MCF 10A (cell line): ENCODE measurements at places on chromosomes 7 and 10. TPM values are rescaled to one million over a fixed set of nuclear protein-coding genes. Genes with fewer than 3 reads are reported as not detected.

- no peak overlapping the region for H3K27ac ChIP-seq
- no peak overlapping the region for H3K4me3 ChIP-seq
- H3K27me3 ChIP-seq: no peaks in the 10 kb centered on the region
- H3K36me3 ChIP-seq: peaks cover 11% of the 10 kb centered on the region
- H3K4me1 ChIP-seq: peaks cover 10% of the 10 kb centered on the region
Observed at GRCh38 chr7:28112012-28112411, 68.6 kb downstream of the JAZF1 start.

GRCh38 chr7:73345538-73345937 lies 17.6 kb downstream of the FKBP6 start:
- H3K36me3 ChIP-seq: no peaks in the 10 kb centered on the region
- no peak overlapping the region for H3K4me3 ChIP-seq
- H3K4me1 ChIP-seq: peaks cover 9% of the 10 kb centered on the region
- peaks cover 12% of the 10 kb centered on the region for H3K27me3 ChIP-seq
- H3K27ac ChIP-seq: no peak overlapping the region

GRCh38 chr7:142181966-142182365 lies 70.4 kb downstream of the MGAM2 start:
- H3K4me3 ChIP-seq: no peak overlapping the region
- H3K27me3 ChIP-seq: no peaks in the 10 kb centered on the region
- H3K27ac ChIP-seq: no peak overlapping the region
- DNase-seq: no peak
- H3K4me1 ChIP-seq: peaks cover 10% of the 10 kb centered on the region

DNA sequence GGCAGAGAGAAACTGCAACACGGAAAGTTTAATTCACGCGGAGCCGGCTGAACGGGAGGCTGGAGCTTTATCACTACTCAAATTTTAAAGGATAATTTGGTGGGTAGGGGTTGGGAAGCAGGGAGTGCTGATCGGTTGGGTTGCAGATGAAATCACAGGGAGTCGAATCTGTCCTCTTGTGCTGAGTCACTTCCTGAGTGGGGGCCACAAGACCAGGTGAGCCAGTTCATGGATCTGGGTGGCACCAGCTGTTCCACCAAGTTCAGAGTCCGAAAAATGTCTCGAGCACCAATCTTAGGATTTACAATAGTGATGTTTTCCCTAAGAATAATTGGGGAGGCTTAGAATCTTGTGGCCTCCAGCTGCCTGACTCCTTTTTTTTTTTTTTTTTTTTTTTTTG lies 3.6 kb upstream of the PRAP1 start:
- DNase-seq: no peak
- H3K27ac ChIP-seq: no peak overlapping the region
- peaks cover 10% of the 10 kb centered on the region for H3K36me3 ChIP-seq
- H3K4me1 ChIP-seq: no peaks in the 10 kb centered on the region
- no peak overlapping the region for H3K4me3 ChIP-seq

DNA sequence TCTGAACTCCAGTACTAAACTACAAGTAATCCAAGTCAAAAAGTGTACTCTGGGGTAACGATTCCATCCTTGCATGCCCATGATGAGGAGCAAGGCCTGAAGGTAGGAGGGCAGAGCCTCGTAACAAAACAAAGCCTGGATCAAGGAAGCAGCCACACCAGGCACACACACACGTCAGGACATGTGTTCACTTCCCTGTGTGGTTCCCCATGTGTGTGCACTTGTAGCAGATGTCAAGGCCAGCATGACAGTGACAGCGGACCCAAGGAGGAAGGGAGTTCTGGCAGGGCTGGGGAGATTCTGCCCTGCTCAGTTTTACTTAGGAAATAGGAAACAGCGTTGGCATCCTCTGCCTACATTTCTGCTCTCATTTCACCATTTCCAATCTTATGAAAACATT lies 92.8 kb downstream of the ALOX5 start:
- H3K27ac ChIP-seq: no peak overlapping the region
- no peaks in the 10 kb centered on the region for H3K27me3 ChIP-seq

The GSTO2 gene
- 33.8 and 40.9 TPM in 2 replicates for total RNA-seq

- no peak overlapping the region for H3K4me3 ChIP-seq
- DNase-seq: no peak
- H3K4me1 ChIP-seq: peaks cover 3% of the 10 kb centered on the region
- no peaks in the 10 kb centered on the region for H3K27me3 ChIP-seq
- no peak overlapping the region for H3K27ac ChIP-seq
- H3K36me3 ChIP-seq: no peaks in the 10 kb centered on the region
Observed at GRCh38 chr7:93980744-93981479, 23.2 kb downstream of the BET1 start.

The SYT15 gene
- total RNA-seq: 0.79 and 0.84 TPM in 2 replicates

GRCh38 chr7:14836006-14836405 lies 66.5 kb downstream of the DGKB start:
- no peak overlapping the region for H3K27ac ChIP-seq
- peaks cover 5% of the 10 kb centered on the region for H3K4me1 ChIP-seq
- peaks cover 67% of the 10 kb centered on the region for H3K27me3 ChIP-seq

The AKR1C1 gene
- 4.3 and 6.2 TPM in 2 replicates for total RNA-seq

The BTBD16 gene
- total RNA-seq: 0.16 TPM in 1 of 2 replicates, not detected in the other

The GRID2IP gene
- not detected in 2 replicates for total RNA-seq

- H3K4me3 ChIP-seq: no peak overlapping the region
- no peaks in the 10 kb centered on the region for H3K27me3 ChIP-seq
- peaks cover 53% of the 10 kb centered on the region for H3K4me1 ChIP-seq
- peaks cover 5% of the 10 kb centered on the region for H3K36me3 ChIP-seq
Observed at GRCh38 chr7:116574025-116574822, 49.4 kb downstream of the CAV1 start.

DNA sequence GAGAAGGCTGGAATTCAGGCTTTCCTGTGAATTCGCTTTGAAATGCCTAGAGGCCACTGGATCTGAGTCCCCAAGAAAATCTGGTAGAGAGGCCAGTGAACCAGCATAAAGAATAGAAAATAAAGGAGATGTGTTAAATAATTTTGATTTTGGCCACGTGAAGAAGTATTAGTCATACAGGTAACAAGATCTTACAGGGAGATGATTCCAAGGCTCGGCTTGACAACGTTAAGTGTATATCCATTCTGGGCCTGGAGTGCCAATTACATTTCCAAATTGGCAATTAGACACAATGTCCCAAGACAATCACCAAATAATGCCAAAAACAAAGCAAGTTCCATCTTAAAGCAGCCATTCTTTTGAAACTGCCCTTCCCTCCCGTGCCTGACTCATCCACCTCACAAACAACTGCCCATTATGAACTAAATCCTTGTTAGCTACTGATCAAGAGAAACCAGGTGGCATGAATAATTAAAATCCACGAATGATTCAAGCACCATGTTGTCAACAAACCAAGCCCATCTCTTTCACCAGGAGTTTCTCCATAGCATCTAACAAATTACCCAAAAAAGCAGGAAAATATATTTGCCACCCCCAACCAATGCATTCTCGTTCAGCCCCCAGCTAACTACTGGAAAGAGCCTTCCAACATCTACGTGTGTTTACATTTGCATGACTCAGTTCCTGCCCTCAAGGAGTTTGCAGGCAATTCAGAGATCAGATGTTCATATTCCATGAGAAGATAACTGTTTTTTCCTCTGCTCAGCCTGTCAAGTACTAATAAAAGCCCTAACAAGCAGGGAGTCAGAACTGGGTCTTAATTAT lies 8.5 kb downstream of the KCNMA1 start:
- no peak overlapping the region for H3K4me3 ChIP-seq
- peak; percentile 45 for DNase-seq
- peak overlapping the region; percentile 17 for H3K27ac ChIP-seq
- H3K36me3 ChIP-seq: no peaks in the 10 kb centered on the region
- no peaks in the 10 kb centered on the region for H3K27me3 ChIP-seq

DNA sequence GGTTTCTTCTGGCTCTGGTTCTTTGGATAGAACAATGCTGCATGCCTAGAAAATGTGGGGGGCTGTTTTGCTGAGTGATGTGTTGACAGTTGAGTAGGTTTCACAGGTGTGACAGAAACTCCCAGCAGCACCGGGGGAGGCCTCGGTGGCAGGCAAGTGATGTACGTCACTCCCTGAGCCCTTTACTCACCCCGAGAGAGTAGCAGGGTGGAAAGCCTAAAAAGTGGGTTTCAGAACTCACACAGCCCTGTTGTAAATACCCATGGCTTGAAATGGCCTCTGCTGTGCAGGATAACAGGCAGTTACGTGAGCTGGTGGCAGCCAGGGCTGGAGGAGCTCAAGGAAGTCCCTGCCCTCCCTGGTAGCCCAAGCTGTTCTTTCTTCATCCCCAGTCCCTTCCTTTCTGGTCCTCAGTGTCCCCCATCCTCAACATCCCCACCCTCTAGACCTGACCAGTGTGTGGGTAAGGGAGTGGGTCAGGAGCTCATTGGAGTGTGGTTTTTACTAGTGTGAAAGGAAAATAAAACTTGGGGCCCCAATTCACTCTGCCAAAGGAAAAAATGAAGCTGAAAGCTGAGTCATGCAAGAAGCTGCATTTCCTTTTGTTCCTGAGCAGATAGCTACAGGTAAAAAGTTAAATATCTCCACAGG lies 258.1 kb downstream of the STK31 start:
- H3K27ac ChIP-seq: no peak overlapping the region
- no peaks in the 10 kb centered on the region for H3K4me1 ChIP-seq
- no peak for DNase-seq
